ENCODE measurements at places on chromosomes 2 and 18.

DNA sequence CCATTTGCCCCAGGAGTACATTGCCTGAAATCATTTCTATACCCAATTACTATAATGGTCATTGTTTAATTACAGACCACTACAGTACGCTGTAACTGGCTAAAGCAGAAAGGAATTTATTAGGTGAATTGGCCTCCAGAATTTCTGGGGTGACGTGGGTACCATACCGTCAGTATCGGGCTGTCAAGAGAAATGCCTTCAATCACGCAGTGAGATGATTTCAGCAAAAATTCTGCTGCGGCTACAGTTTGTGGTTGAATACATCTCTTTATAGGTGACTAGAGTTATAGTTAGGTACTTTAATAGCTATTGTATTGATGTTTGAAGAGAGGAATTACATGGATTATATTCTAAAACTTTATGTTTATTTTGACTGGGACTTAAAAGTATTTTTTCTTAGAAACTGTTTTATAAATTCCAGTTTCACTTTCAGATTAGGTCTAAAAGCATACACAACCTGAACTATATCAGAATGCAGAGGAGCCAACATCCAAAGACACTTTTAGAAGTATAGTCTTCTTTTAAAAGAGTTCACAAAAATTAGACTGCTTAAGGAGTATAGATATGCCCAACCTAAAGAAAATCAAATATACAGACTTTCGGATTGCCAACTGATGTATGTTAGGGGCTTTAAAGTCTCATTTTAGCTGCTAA is 128.4 kb downstream of the TTC27 start:
- DNase-seq, result no peak

DNA sequence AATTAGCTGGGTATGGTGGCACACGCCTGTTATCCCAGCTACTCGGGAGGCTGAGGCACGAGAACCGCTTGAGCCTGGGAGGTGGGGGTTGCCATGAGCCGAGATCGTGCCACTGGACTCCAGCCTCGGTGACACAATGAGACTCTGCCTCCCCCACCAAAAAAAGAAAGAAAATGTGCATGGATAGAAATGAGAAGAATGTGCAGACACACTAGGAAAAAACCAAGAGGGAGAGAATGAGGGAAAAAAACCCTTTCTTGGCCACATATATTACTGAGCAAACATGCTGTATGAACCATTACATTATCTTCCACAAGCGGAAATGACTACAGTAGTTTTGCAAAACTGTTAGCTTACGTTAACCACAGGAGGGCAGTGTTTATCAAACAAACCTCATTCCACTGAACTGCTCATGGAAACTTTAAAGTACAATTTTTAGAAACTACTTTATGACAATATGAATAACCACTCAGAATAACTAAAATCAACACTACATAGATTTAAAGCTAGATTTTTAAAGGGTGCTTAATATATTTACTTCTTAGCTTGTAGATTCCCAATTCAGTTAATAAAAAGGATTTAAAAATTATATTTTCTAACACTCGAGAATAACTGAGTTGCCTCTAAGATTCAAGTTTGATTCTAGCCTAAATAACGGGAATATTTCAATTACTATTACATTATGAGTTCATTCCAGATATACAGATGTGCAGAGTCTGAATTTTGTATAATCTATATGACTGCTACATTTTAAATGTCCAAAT is 26.4 kb downstream of the ASXL2 start:
- DNase-seq, result no peak

GRCh38 chr18:77123320-77124231 is 9.0 kb downstream of the MBP start:
- peak; percentile 41 for DNase-seq

DNA sequence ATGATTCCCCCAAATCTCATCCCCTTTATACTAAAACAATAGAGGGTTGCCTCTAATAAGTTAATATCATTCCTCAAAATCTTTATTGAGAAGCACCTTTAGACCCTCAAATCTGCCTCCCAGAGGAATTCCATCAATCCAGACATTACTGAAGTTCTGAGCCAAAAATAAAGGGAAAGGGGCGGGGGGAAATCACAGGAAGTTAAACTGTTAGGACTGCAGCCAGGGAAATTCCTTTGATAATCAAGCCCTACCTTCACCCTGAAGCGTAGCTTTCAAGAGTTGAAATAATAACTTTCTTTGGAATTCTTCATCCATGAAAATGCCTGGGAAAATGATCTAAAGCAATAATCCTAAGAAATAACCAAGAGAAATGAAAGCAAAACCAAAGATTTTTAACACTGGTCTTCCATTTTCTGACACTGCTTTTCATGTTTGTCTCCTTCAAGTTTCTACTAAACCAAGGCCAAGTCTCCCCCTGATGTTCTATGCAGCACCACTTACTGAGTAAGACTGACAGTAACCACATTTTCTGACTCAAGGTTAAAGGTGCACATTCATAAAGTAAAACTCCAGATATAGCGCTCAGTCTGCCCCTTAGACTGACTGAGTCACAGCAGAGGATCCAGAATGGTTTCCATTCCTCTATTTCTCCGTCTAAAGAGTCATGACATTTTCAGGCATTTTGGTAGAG is 78.2 kb downstream of the TCF4 start:
- DNase-seq, result no peak

DNA sequence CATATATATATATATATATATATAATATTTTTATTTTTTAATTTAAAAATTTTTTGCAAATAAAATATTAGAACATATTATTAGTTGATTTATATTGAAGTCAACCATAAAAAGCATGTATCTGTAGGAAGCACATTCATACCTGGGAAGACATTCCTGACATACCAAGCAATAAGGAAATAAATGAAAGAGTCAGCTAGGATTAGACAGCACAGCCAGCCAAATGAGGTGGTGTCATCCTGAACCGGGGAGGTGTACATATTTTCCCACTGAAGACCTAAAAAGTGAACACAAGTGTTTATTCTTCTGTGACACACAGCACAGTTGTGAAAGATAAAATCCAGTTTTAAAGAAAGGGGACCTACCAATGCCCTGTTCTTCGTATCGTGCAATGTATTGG is 149.2 kb downstream of the ABCA12 start:
- DNase-seq, result no peak

GRCh38 chr2:175154661-175155082 is 13.3 kb downstream of the ATF2 start:
- no peak for DNase-seq

GRCh38 chr2:28327956-28328922 is 64.4 kb upstream of the FOSL2 start:
- no peak for DNase-seq

- no peak for DNase-seq
Measured at GRCh38 chr2:56128235-56128634, 55.6 kb upstream of the CCDC85A start.

- no peak for DNase-seq
Measured at GRCh38 chr2:64792300-64792699, 138.6 kb upstream of the SERTAD2 start.

DNA sequence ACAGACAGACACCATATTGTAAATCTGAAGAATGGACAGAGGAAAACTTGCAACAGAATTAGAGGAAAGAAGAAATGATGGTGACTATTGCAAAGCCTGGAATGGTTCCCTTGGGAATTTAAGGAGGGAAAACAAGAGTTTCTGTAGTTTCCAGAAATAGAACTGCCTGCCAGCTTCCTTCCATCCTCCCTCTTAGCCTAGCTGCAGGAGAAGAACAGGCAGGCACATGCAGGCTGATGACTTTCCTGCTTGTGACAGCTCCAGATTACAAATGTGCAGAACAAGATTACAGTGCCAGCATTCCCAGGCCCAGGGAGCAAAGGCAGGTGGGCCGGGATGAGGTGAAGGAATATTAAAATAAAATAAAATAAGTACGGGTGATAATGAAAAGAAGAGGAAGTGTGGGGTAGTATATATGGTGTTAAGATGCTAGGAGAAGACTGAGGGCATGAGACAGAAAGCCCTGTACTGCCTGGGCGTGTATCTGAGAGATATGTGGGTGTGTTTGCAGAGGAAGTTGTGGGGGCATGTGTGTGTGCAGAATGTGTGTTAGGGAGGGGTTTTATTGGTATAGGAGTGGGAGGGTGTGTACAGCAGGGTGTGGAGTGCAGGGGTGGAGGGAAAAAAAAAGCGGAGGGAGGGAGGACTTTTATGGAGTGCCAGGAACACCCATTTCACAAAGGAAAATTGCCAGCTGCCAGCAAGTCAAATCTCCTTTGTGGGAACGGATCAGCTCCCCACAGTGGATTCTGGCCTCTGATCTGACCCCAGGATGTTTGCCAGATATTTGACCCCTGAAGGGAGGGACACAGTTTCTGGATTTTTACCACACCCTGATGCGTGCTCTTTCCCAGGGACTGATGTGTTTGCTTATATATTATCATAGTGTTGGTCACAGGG is 43.9 kb upstream of the NEMP2 start:
- DNase-seq, result no peak

DNA sequence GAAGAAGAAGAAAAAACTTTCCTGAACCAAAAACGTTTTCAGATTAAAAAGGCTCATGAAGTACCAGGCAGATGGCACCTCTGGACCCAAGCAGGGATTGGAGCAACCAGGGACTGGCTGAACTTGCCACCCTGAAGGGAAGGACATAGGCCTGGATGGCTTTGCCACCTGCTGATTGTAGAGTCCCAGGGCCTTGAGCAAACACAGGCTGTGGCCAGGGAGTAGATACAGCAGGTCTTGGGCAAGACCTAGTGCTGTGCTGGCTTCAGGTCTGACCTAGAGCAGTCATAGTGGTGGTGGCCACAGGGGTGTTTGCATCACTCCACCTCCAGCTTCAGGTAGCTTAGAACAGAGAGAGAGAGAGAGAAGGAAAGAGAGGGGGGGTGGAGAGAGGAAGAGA is 231.5 kb upstream of the FBXO11 start:
- no peak for DNase-seq

DNA sequence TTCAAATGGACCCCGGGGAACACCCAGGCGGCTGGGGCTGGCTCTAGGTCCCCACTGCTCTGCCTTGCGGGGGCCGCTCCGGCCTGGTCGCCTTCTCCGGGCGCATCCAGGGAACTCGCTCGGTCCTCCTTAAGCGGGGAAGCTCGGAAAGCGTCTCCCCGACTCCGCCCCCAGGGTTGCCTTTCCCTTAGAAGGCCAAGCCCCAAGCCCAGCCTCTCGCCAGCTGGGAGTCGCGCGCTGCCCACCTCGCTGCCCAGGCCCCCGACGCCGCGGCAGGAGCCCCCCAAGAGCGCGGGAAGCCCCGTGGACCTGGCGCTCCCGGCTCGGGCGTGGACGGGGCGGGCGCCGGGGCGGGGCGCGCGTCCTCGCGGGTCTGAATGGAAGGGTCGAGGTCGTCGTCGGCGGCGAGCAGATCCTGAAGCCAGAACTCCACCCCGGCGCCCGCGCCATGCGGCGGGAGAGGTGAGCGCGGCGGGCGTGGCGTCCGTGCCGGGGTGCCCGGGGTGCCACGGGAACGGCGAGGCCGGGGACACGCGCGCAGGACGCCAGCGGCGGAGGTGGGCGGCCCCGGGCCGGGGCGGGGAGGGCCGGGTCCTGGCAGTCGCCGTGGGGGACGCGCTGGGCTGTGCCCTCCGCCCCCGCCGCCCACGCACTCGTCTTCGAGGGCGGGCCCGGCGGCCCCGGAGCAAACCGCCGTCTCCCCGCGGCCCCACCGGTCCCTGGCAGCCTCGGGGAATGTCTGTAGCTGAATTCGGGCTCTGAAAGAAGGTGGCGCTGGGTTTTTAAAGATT is at the start of gene BOK:
BOK (plus strand) TSS at position 214 of the 791 bp plus-strand sequence. CDS start 739 bp downstream, outside the sequence.
- no peak for DNase-seq

DNA sequence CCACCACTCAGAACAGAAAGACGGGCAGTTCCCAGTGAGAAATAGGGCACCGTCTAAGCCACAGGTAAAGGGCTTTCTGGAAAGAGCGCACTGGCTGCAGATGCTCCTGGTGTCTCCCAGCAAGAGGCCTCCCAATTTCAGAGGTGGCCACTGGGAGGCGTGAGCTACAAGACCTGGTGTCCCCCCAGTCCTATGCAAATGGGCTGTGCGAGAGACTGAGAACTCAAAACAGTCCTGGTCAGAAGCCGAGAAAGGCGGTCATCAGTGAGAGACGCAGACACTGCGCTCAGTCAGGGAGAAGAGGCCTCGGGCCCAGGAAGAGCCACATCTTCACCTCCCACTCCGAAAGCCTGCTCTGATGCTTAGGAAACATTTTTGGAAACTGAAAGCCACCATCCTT is 179.5 kb downstream of the EIPR1 start:
- no peak for DNase-seq

- DNase-seq, result no peak
Measured at GRCh38 chr18:43949291-43949690, 672.0 kb upstream of the SYT4 start.

DNA sequence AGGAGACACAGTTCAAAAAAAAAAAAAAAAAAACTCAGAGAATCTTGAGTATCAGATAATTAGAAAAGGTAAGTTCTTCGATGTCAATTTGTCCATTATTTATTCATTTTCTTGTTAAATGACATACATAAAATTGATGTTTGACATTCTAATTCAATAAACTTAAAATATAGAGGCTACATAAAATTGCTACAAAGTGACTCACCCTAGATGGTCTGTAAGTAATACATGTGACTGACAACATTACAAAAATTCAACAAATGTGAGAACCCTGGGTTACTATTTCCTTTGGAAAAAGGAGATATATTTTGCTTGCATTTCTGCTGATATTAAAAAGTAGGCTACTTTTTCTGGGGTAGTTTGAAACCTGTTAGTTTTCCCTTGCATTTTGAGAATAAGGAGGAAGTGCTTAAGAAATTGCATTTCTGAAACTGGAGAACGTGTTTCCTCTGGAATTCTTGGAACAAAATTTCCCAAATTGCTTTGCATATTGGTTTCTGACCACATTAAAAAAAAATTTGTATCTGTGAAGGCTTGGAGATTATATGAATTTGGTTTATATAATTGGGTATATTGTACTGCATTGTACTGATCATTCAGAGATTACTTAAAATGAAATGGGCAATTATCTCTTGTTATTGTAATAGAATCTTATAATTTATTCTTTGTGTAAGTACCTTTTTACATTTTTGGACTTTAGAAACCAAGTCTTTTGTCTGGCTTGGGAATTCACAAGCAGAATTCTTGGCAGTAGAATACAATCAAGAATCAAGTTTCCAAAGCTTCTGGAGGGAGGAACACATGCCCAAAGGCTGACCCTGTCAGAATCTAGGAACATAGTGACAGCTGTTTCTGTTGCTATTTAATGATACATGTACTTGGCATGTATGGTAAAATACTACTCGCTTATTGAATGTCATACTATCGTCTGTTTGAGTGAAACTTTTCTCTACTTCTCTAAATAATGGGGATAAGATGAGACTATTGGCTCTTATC is 106.1 kb downstream of the DSEL start:
- DNase-seq, result no peak
